ENCODE measurements at places on chromosomes 16 and 17. TPM values are rescaled to one million over a fixed set of nuclear protein-coding genes. Genes with fewer than 3 reads are reported as not detected.

CDH11 gene
- 22.1 TPM for total RNA-seq

GH2 gene
- total RNA-seq: not detected

DNA sequence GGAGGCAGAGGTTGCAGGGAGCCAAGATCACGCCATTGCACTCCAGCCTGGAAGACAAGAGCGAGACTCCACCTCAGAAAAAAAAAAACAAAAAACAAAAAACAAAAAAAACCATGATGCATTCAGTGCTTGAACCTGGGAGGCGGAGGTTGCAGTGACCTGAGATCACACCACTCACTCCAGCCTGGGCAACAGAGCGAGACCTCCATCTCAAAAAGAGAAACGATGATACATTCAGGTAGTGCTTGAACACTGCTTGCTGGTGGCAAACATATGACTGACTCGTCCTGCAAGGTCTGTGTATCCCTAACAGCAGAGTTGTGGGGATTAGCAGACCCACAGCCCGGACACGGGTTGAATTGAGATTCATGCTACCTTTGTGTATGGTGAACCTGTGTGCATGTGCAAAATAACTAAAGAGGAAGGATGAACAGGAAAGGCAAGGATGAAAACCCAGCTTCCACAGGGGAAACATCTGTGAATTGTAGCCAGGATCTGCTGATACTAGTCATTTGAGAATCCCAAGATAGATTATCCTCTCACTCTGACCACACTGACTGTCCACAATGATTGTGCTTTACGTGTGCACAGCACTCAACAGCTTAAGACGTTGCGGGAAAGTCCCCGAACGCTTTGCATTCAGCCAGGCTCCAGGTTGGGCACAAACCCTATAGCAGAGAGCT lies 52.4 kb upstream of the MRPS23 start:
- no peak for DNase-seq

CACNG1 gene
- not detected for total RNA-seq

GRCh38 chr17:39903158-39903884 lies 15.1 kb downstream of the GSDMB start:
- no peak for DNase-seq

DNA sequence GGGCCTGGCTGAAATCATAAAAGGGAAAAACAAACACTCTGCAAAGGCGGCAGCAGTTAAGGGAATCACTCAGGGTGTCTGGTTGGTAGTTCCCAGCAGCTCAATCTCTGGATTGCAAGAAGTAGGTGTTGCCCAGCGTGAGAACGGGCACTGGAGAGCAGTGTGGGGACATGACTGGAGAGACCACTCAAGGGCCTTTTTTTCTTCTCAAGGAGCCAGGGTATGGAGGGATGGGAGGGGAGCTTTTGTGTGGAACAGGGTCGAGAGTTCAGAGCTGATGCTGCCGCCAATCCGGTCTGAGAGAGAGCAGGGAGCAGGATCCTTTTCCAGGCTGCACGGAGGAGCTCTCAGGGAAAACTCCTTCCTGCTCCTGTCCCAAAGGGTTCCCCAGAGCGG lies 15.2 kb downstream of the SCNN1B start:
- DNase-seq: peak; percentile 43

DNA sequence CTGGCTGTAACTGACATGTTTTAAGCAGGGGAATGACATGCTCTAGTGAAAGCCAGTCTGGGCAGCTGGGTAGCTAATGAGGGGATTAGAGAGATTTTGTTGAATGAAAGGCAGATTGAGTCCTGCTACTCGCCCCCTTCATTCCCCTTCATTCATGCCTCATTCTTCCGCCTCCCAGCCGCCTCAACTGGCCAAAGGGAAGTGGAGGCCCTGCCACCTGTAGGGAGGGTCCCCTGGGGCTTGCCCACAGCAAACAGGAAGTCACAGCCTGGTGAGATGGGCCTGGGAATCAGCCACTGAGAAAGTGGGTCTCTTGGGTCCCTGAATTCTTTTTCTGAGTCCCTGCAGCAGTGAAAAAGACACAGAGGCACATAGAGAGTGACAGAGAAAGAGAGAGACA lies 1.1 kb upstream of the CD19 start:
- no peak for DNase-seq

ZNF785 gene
- total RNA-seq: 11.4 TPM

All from MG63 (cell line).